Large intestine (tissue), 12 donors: ENCODE measurements at places on chromosomes 6 and 20.

- peak; percentile 39 for DNase-seq
These were observed 22.3 kb upstream of the RPP40 start for GRCh38 chr6:5025911-5026819.

GRCh38 chr6:39441986-39442385, 119.5 kb upstream of the KCNK16 start:
- no peak for DNase-seq

- DNase-seq = peak; percentile 11
These were observed 157.7 kb upstream of the MMS22L start for GRCh38 chr6:97440590-97441176.

GRCh38 chr20:59830665-59831023, 102.8 kb downstream of the SYCP2 start:
- DNase-seq = no peak

DNA sequence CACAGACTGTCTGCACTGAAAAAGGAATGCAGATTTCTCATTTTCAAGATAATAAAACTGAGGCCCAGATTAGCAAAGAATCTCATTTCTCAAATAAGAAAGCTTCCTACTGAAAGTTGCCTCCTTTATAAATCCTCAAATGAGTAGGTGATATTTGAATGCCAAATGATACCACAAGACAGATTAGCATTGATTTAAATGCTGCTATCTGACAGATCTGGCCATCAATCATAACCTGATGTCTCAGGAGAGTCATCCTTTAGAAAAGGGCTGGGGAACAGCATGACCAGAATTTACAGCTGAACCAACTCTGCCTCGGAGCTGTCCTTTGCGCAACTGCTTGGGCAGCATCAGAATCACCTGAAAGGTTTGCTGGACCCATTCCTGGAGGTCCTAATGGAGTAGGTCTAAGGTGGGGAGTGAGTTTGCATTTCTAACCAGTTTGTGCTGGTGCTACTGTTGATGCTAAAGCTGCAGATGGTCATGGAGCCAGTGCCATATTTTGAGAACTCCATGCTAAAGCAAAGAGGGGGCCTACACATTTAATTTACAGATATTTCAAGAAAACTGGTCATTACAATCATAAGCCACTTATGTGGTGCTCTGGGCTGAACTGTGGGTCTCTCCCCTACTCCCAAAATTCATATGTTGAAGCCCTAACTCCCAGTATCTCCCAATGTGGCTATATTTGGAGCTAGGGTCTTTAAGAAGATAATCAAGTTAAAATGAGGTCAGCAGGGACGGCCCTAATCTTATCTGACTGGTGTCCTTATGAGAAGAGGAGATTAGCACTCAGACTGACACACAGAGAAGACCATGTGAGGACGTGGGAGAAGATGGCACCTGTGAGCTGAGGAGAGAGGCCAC, 295.5 kb upstream of the JARID2 start:
- DNase-seq = no peak

GRCh38 chr6:5121956-5122355, 36.8 kb downstream of the PPP1R3G start:
- DNase-seq = no peak

DNA sequence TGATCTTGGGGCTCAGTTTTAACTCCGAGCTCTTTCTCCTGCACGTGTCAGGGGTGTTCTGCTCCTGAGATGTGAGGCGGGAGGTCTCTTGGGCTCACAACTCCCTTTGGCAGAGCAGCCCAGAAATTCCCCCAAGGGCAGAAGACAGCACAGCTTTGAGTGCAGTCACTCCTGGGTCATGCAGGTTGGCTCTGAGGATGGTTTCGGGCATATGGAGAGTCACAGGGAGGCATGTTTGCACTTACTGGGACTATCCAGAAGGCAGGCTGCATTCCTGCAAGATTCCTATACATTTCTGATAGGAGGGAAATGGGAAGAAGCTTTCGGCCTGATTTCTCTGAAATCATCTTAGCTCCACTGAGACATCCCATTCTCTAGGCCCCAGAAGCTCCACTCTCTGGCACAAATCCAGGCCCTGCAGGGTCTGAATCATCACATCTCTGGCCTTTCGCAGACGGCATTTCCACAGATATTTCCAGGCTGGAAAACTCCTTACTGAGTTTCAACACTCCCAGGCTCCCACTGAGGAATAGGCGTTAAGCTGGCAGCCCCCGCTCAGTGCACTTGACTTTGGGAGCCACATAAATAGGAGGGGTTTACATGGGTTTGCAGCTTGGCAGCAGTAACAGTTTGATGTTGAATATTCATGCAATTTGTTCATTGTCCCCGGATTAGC, 39.7 kb downstream of the AGPAT4 start:
- DNase-seq = no peak

DNA sequence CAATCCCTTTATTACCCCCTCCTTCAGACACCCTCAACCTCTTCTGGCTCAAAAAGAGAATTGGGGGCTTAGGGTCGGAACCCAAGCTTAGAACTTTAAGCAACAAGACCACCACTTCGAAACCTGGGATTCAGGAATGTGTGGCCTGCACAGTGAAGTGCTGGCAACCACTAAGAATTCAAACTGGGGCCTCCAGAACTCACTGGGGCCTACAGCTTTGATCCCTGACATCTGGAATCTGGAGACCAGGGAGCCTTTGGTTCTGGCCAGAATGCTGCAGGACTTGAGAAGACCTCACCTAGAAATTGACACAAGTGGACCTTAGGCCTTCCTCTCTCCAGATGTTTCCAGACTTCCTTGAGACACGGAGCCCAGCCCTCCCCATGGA, 2.2 kb downstream of the TNF start:
- DNase-seq = no peak

DNA sequence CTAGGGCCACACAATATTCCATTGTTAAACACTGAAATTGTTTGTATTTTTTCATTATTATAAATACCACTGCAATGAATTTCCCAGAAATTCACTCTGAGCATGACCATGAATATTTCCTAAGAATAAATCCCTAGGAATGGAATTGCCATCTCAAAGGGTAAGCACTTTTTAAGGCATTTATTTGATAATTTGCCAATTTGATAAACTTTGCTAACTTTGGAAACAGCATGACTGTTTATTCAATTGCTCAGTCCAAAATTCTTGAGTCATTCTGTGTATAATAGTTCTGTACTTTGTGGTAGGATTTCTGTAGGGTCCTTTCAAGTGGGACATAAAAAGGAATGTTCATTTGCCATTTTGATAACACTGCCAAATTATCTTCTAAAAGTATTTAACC, 44.2 kb upstream of the TOX2 start:
- no peak for DNase-seq

GRCh38 chr20:58349570-58349969, 39.5 kb upstream of the VAPB start:
- DNase-seq = no peak

DNA sequence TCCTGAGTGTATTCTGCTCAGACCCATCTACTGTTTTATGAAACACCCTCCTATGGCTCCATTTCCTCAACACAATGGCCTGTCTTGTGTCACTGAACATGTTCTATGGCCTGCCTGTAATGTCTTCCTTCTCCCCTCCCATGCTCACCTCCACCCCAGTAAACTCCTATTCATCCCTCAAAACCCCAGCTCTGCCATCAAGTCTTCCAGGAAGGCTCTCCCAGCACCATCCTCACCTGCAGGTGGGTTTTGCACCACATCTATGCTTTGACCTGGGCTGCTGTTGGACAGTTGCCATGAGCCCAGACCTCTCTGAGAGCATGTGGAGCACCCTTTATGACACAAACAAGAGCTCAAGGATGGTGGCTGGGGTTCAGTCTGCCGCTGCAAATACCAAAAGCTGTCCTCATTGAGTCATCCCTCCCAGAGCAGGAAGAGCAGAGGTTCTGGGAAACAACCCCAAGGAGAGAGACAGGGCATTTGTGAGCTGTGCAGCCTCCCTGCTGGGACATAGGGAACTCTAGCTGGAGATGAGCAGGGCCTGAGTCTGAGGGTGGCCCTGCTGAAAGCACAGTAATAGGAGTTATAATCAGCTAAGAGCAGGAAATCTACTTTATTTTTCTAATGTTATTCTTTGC, 93.8 kb upstream of the CD93 start:
- no peak for DNase-seq

- DNase-seq = no peak
These were observed 118.0 kb upstream of the PRND start for GRCh38 chr20:4603724-4604123.

DNA sequence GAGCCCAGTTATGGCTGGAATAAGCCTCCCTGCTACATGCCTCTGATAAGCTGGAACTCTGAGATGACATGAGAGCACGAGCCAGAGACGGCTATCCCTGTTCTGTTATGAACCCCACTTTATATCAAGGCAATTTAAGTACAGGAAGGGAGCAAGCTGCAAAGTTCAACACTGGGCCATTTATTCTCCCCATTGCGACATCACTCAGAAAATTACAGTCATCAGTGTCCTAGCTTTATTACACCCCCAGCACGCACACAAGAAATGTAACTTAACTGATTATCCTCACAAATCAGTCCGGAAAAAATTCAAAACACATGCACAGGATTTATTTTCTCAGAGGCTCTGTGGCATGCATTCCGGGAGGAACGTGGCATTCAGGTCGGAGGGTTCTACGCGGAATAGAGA, 125.3 kb upstream of the SLC2A12 start:
- DNase-seq = peak; percentile 91

DNA sequence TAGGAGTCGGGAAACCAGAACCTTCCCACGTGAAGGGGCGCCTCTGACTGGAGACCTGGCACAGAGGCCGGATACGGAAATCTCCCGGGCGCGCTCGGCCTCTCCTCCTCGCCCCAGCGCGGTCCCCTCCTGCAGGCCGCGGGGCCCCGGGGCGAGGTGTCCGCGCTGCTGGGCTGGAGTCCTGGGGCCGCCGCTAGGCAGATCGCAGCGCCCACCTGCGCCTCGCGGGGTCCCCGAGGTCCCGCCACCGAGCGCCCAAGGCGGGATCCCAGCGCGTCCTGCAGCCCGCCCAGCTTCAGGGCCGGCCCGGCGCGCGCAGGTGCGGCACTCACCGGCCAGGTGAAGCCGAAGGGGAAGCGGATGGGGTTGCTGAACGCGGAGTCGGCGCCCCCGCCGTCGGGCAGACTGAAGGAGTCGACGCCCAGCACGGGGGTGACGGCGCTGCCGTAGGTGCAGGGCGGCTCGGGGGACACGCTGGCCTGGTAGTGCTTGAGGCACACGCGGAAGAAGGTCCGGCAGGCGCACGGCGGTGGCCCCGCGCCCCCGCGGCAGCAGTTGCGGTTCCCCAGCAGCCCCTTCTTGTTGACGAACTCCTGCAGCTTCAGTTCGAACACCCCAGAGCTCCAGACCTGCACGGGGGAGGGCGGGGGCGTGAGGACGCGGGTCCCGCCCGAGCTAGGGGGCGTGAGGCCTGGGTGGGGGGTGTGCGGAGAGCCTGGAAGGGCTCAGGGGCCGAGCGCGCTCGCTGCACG, 1.5 kb downstream of the DLL1 start:
- DNase-seq = no peak

DNA sequence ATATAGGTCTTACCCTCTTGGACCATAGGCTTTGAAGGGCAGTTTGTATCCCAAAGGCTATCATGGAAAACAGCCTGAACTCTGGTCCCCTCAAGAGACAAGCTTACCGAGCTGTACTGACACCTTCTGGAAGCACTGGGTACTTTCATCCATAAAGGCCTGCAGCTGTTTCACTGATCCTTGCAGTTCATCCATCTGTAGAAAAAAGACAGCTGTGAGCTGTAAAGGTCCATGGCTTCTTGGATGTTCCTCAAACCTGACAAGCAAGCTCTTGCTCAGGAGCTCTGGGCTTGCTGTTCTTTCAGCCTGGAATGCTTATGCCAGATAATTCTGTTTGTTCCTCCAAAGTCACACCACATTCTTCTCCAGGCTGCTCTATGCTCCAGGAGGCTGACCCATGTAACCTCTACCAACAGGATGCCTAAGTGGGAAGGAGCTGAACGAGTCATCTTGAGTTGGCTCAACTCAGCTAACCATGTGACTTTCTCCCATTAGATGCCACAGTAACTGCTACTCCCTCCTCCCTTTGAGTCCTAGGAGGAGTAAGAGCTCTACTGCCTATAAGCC, 8.8 kb upstream of the NDRG3 start:
- DNase-seq = peak; percentile 56

- DNase-seq = peak; percentile 39
These were observed 103.6 kb upstream of the BMP2 start for GRCh38 chr20:6663751-6664388.

DNA sequence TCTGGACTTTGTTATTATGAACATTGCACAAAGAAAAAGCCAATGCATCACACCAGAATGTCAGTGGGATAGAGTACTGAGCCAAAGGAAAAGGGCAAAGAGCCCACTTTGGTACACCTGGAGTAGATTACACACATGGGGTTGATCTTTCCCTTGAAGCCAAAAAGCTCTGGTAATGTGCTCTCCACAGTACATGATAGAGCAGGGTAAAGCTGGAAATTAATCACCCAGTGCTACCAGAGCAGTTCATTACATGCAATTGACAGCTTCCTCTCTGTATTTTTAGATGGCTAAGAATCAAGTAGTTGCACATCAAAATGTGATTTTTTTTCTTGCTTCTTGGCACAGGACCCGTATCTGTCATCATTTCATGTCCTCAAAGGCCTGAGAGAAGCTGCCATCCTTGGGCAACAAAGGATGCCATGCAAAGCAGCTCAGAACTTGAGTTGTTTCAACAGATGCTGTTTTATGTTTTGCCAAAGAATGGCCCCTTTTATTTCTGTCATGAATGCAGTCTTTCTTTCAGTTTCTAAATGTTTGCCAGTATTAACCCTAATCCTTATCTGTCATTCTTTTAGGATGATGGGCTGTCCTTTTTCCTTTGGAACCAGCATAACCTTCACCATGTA, 88.1 kb downstream of the HDGFL1 start:
- no peak for DNase-seq

GRCh38 chr6:47456536-47456975, 21.0 kb upstream of the CD2AP start:
- DNase-seq = no peak

DNA sequence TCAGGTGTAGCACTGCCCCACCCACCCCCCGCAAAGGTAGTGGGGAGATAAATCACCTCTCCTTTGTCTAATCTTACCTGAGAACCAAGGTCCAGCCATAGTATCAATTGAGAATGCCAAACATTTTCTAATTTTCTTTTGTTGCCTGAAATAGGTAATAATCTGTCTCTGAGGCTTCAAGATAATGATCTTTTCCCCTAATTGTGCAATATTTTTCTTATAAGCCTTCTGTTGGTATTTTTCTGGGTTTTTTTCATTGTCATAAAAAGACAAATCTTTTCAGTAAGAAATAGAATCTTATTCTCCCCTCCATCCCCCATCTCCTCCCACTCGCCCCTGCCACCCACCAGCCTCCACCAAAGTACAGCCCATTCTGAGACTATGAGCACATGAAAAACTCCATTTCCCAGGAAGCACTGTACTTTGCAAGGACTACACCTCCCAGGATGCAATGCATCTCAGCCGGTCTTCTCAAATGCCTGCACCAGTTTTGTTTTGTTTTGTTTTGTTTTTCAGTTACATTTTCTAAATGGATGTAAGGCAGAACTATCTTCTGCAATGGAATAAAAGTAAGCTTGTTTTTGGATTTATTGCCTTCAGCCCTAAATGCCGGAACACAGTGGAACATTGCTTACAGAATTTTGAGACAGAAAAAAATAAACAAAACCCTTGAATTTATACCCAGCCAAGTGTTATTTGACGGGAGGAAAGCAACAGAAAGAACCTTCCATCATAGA, 268.0 kb downstream of the TFAP2A start:
- DNase-seq = peak; percentile 5
